ENCODE measurements at places on chromosomes 11 and 22. TPM values are rescaled to one million over a fixed set of nuclear protein-coding genes. Genes with fewer than 3 reads are reported as not detected.
A peak's percentile ranks its signal among the peaks of the same experiment; 100 is the strongest.

The CHRM1 gene
- not detected for total RNA-seq

The KCNJ1 gene
- not detected for total RNA-seq

The DERL3 gene
- total RNA-seq, result 5.7 TPM

The ANKK1 gene
- total RNA-seq, result 0.09 TPM

DNA sequence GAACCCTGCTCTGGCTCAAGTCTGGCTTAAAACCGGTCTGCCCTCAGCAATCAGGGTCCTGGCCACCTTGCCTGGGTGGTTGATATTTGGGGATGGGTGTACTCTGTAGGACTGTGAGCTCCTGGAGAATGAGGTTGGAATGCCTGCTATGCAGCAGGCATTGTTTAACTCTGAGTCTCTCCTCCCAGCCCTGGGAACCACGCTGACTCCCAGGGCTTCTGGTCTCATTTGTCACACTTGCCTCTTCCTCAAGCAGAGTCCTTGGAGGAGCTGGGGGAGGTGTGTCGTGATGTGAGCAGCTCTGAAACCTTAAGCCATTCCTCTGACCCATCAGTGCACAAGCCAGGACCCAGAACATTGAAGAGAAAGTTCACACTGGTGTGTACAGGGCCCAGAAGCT, 340.1 kb downstream of the MN1 start:
- DNase-seq, result no peak
- H3K4me3 ChIP-seq, result peak overlapping the region; percentile 56
- no peaks in the 10 kb centered on the region for H3K36me3 ChIP-seq
- H3K27ac ChIP-seq, result peak overlapping the region; percentile 47
- peaks cover 49% of the 10 kb centered on the region for H3K4me1 ChIP-seq

DNA sequence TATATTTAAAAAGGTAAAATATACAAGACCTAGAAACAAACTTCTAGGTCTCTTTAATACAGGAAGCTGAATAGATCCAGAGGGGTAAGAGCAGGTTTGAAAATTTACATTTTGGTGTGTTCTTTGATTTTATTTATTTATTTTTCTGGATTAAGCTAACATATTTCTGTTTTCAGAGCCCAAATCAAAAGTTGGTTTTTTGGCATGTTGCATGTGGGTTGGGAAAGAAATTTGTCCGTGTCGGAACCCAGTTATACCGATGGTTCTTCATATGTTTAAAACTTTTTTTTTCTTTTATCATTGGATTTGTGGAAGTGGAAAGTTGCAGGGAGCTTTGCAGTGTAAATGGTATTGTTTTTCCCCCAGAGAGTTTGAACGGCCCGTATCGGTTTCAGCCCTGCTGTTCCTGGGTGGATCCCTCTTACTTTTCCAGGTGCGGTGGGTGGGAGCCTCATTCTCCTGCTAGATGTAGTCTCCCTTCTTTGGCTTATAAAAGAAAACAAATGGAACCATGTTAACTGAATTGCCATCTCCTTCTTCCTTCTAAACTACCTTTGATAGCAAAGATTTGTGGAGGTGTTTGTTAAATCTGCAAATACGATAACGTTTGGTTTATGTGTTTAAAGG, 746 bp downstream of the CTNND1 start:
- peak overlapping the region; percentile 95 for H3K4me3 ChIP-seq
- peaks cover 40% of the 10 kb centered on the region for H3K4me1 ChIP-seq
- no peak for DNase-seq
- peak overlapping the region; percentile 67 for H3K27ac ChIP-seq

DNA sequence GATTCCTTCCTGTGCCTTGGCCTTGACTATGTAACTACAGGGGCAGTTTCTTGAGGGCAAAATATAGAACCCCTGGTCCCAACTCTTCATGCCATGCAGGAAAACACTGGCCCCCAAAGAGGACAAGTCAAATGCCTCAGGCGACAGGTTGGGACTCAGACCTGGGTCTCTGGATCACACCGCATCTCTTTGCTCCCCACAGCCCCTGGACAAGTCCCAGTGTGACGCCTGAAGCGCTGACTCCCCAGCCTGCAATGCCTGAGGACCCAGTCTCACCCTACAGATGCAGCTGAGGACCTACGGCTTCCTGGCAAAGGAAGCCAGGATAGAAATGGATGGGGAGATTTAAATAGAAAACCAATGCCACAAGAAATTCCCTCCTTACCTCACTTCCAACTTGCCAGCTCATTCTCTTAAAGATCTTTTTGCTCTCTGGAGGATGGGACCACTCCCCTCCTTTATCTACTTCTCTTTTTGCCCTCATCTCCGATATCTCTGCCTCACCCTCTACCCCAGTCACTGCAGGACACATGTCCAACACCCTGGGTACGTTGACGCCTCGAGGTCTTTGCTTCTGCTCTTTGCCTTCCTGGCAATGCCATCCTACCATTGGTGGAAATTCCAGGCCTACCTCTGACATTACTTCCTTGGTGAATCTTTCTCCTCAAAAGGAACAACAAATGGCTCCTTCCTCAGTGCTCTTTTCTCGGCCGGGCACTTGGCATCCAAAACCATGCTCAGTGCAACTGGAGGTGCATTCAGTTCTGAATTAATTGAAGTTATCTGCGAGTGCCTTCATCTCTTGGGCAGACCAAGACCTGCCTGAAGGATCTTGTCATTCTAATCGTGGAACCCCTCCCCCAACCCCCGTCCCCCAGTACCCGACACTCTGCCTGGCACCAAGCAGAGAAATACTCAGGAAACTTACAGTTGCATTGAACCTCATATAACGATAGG, 2.0 kb upstream of the PRDM11 start:
- no peaks in the 10 kb centered on the region for H3K36me3 ChIP-seq
- no peak for DNase-seq
- peaks cover 29% of the 10 kb centered on the region for H3K4me1 ChIP-seq
- H3K27ac ChIP-seq, result peak overlapping the region; percentile 10
- peak overlapping the region; percentile 94 for H3K4me3 ChIP-seq
- H3K27me3 ChIP-seq, result peaks cover 69% of the 10 kb centered on the region

DNA sequence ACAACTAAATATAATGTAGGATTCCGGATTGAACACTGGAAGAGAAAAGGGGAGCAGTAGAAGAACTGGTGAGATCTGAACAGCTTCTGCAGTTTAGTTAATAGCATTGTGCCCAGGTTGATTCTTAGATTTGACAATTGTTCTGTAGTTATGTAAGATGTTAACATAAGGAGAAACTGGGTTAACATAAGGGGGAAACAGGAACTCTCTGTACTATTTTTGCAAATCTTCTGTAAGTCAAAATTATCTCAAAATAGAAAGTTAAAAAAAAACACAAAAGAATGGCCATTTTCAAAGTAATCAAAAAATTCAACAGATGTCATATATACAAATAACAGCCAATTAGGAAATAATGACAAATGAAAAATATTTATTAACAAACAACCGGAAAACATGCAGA, 18.7 kb upstream of the LRP5 start:
- no peaks in the 10 kb centered on the region for H3K27me3 ChIP-seq
- H3K36me3 ChIP-seq, result no peaks in the 10 kb centered on the region
- no peak overlapping the region for H3K4me3 ChIP-seq
- no peak for DNase-seq
- H3K4me1 ChIP-seq, result no peaks in the 10 kb centered on the region
- H3K27ac ChIP-seq, result no peak overlapping the region
